H1 (cell line): ENCODE measurements at places on chromosomes 2 and 18.

GRCh38 chr2:85906748-85907147 lies 18.0 kb upstream of the ST3GAL5 start:
- DNase-seq = no peak

DNA sequence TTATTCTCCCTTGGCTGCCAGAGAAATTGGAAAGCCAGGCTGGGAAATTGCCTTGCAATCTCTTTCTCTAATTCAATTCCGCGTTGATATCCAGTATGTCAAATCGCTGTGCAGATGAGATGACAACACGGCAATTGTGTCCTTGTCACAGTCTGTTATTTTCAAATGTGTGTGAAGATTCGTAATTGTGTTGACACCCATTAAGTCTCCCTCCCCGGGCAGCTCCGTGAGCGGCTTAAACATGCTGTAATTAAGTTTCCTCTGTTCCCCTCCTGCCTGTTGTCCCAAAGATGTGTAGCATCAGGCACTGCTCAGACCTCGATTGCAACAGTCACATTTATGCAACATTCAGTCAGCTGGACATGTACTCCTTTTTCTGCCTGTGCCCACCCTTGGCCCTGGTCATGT lies 209.5 kb downstream of the LPIN1 start:
- no peak for DNase-seq

- DNase-seq = no peak
Observed at GRCh38 chr2:95005726-95006125, 19.8 kb upstream of the MAL start.

DNA sequence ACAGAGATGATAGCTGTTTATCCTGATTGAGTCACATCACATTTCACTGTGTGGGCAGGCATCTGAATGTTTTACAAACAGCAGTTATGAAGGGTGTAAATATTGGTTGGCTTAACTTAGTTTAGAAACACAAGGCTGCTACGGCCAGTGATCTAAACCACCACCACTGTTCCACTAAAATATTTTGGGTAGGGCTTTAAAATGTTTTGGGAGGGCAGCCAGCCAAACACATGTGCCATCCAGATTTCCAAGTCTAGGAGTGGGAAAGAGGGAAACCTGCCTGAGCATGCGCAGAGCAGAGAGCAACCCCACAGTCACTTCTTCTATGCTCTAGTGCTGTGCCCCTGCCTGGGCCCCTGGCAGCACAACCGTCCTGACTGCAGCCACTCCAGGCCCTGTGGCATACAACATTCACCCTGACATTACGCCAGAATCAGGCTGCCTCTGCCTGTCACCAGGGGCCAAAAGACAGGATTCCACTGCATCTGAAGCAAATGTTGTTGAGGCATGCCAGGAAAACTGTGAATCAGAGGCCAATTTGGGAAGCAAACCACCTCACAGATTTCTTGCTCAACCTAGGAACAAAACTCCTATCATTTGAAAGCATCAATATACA lies 74.8 kb upstream of the COL5A2 start:
- no peak for DNase-seq

DNA sequence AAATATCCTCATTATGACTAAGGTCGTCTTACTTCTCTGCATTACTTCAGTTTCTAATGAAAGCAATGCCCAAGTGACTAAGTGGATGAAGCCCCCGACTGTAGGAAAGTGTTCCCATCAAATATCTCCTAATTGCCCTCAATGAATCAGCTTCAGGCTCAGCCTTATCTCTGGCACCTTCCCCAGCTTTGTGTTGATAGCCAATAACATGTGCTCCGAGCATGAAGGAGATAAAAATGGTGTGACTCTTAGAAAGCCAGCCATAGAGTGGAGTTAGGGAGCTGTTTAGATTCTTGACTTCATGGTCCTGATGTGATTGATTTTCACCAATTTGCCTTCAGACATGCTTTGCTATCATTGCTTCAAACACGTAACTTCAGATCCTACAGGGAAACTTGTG lies 339.2 kb upstream of the NRP2 start:
- DNase-seq = no peak

DNA sequence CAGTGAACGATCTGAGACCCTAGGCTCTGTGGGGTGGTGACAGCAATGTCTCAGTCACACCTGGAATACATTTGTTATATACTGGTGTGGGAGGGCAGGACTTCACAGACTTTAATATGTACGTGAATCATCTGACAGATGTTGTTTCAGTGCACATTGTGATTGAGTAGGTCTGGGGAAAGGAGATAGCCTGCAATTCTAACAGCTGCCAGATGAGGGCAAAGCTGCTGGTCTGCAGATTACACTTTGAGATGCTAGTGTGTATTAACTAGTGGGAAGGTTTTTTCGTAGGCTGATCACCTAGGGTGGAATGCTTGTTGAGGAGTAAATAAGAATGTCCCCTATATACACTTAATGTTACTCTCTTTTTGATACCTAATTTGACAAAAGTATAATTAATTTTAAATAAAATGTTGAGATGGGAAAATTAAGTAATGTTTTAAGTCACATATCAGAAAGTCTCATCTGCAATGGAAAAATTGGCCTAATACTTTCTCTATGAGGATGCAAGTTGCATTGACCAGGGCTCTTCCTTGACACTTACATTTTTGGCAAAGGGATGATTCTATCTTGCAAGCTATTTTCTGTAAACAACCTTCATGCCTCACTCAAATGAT lies 496.9 kb upstream of the HNMT start:
- DNase-seq = peak; percentile 75

GRCh38 chr18:28512357-28512756 lies 335.4 kb upstream of the CDH2 start:
- no peak for DNase-seq

DNA sequence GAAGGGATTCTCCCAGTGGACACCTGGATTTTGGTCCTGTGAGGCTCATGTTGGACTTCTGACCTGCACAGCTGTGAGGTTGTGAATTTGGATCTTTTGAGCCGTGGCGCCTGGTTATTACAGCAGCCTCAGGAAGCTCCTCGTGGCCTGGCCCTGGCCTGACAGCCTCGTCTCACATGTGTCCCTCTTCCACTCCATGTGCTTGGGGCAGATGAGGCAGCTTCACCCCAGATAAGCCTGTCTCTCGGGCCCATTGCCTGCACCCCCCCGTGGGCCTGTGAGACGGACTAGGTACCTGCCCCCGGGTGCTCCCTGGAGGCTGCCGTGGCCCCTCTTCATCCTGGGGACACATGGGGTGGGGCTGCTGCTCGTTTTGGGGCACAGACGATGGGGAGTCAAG lies 51.2 kb downstream of the CTDP1 start:
- no peak for DNase-seq

DNA sequence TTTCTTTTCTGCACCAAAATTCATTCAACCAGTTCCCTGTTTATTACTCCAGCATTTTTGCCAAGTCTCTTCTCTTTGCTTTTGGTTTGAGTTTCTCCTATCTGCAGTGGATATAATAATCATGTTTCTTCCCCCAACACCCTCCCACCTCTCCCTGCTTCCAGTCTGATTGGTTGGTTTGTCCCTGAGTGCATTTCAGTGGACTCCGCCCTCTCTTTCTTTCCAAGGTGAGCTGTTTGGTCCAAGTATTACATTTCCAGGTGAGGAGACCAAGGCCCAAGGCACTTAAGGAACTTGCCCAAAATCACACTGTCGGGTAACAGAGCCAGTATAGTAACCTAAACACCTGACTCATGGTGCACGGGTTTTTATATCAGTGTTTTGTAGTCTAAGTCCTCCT lies 17.7 kb downstream of the MRO start:
- no peak for DNase-seq

GRCh38 chr18:79129120-79129519 lies 59.9 kb downstream of the ATP9B start:
- no peak for DNase-seq

GRCh38 chr2:28152585-28153280 lies 239.9 kb upstream of the FOSL2 start:
- DNase-seq = no peak

DNA sequence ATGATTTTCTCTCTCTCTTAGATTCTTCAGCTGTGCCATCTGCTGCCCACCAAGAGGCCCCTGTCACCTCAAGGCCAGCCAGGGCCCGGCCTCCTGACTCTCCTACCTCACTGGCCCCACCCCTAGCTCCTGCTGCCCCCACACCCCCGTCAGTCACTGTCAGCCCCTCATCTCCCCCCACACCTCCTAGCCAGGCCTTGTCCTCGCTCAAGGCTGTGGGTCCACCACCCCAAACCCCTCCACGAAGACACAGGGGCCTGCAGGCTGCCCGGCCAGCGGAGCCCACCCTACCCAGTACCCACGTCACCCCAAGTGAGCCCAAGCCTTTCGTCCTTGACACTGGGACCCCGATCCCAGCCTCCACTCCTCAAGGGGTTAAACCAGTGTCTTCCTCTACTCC lies 9.4 kb upstream of the GMPPA start:
- DNase-seq = no peak

GRCh38 chr2:187483537-187483936 lies 35.5 kb upstream of the CALCRL start:
- DNase-seq = no peak

DNA sequence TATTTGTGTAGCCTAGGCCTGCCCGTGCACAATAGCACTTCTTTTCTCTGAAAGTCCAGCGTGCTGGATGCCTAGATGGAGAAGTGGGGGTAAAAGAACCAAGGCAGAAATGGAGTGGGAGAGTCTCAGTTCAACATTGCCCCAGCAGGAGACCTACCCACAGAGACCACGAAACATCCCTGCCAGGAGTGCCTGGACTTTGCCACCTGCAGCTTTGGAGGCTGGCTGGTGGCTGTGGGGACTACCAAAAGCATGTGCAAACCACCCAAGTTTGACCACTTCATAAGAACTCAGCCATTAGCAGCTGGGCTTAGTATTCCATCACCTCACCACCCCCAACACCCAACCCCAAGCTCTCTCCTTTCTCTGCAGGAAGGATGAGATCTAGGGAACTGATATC lies 416.9 kb upstream of the ID2 start:
- DNase-seq = no peak

DNA sequence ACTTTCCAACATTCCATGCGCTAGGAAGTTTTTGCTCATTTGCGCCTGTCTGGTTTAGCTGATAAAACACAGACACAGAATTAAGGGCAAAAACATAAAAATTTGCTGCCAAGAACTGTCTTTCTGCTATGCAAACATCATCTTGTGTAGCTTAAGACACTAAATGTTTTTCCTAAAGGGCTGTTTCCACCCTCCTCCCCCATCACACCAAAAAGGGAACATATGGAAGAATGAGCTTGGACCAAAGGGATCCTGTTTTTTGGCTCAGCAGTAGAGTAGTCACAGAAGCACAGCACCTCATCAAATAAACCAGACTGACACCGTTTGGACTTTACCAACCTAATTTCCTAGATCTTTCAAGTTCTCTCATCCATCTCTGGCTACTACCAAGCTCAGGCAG lies 210.1 kb downstream of the ZNF521 start:
- no peak for DNase-seq

DNA sequence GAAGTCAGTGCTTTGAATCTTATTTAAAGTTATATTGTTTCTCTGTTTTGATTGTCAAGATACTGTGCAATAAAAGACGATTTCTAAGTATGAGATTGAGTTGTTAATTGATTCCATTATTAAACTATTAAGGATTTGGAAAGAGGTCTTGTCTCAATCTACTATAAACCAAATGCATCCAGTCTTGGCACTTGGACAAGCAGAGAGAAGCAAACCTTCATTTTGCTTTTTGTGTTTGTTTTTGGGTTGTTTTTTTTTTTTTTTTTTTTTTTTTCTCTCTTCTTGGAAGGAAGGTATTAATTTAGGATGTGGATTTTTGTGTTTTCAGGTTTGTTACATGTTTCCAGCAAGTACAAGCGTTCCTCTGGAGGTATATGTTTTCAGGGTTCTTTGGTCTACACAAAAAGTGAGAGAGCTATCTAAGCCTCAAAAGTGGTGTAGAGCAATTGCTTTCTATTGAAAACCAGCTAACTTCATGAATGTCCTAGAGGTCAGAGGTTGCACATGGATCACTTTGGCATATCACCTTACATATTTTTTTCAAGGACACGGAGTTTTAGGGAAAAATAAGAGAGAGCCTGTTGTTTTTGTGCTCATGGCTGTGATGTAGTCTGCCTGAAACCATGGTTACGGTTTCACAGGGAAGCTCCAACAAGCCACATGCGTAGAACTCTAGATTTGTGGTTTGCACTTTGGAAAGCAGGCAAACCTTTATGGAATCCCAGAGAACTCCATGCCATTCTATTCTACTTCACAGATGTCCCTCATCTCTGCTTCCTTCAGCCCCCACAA lies 1.8 kb downstream of the PRKCE start:
- DNase-seq = no peak

DNA sequence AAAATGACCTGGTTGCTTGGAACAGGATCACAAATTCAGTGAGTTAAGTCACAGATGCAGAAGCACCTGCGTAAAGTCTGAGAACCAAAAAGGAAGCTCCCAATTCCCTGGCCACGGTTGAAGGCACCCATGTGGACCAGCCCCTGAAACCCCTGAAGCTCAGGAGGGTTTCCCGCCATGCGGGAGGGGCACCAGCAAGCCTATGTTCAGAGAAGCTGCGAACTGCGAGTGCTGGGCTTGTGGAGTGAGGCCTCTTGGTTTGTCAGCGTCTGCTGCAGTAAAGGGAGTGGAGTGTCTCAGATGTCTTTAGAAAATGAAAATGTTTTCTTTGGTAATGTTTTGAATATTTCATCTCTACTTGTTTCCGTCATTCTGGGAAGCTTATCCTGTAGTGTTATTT lies 16.1 kb upstream of the ACKR3 start:
- DNase-seq = no peak

- DNase-seq = no peak
Observed at GRCh38 chr2:232831496-232831895, 38.6 kb upstream of the SNORC start.

GRCh38 chr2:15673919-15674636 lies 82.4 kb downstream of the DDX1 start:
- DNase-seq = no peak

GRCh38 chr2:181308766-181309515 lies 148.2 kb upstream of the ITGA4 start:
- DNase-seq = no peak

- no peak for DNase-seq
Observed at GRCh38 chr2:8729939-8730338, 48.1 kb downstream of the ID2 start.

DNA sequence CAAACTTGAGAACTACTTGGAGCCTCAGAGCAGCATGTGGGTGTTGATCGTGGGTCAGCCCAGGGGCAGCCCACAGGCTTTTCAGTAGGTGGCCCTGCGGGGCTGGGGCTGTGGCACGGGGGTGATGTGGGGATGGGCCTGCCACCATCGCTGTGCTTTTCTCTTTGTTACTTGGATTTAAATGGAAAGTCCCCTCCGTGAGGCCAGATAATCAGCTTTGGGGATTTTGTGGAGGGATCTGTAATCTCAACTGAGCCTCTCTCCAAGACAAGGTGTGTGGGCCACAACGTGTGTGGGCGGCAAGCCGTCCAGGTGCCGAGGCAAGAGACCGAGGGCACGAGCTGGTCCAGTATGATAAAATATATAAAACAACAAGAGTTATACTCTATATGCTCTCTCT lies 16.7 kb downstream of the COLEC11 start:
- DNase-seq = no peak

DNA sequence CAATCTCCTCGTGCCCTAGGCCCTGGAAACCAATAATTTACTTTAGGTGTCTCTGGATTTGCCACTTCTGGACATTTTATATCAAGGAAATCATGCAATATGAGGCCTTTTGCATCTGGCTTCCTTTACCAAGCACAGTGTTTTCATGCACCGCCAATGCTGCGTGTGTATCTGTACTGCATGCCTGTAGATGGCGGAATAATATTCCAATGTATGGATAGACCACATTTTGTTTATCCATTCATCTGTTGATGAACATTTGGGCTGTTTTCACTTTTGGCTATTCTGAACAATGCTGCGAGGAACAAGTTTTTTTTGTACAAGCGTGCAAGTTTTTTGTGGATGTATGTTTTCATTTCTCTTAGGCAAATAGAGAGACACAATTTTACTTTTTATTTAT lies 18.9 kb downstream of the HPCAL1 start:
- DNase-seq = no peak

- DNase-seq = no peak
Observed at GRCh38 chr2:143382573-143382972, 253.4 kb downstream of the ARHGAP15 start.
